Activated CD4-positive, alpha-beta T cell treated with anti-CD3 and anti-CD28 coated beads for 36 hours (primary cell): ENCODE measurements at places on chromosomes 12 and 14. TPM values are rescaled to one million over a fixed set of nuclear protein-coding genes. Genes with fewer than 3 reads are reported as not detected.

DNA sequence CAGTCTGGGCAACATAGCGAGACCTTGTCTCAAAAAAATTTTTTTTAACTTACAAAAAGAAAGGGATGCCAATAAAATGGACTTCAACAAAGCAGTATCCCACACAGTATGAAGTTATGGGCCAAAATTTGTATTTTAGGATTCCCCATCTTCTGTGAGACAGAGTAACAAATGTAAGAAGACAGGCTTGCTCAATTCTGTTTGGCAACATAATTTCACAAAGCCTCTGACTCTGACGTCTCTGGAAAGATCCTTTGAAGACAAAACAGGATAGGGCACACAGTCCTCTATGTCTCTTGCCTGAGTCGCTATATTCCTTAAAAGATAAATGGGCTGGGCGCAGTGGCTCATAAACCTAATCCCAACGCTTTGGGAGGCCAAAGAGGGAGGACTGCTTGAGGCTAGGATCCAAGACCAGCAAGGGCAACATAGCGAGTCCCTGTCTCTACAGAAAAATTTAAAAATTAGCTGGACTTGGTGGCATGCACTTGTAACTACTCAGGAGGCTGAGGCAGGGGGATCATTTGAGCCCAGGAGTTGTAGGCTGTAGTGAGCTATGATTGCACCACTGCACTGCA lies 1.1 kb upstream of the HOMEZ start:
- no peak for DNase-seq

DNA sequence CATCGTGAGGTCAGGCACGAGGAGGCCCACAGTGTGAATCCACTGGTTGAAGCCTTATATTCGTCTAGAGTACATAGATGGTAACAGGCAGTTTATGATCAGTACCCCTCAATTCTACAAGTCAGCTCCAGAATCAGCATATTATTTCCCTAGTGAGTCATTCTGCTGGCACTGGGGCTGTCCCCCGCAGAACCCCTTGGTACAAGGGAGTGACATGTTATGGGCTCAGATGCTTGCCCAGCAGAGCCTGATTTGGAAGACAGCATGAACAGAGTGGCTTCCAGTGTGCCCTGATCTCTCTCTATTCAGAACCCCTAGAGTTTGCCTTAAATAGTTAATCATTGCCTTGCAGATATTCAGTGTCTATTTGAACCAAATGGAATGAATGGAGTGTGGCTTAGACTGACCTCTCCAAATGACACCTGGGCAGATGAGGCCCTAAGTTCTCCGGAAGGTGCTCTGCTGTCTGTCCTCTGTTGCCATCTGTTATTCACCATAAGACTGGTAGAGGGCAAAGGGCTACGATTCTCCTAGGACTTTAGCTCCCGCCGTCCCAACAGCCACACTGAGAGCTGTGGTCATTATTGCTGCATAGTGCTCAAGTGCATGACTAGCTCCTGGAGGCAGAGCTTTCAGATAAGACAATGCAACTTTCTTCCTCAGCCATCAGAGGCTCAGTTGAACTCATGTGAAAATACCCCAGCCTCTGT lies 41.1 kb downstream of the CACNA2D4 start:
- DNase-seq: peak; percentile 13

GRCh38 chr14:100558966-100559365 lies 28.3 kb downstream of the BEGAIN start:
- no peak for DNase-seq

DNA sequence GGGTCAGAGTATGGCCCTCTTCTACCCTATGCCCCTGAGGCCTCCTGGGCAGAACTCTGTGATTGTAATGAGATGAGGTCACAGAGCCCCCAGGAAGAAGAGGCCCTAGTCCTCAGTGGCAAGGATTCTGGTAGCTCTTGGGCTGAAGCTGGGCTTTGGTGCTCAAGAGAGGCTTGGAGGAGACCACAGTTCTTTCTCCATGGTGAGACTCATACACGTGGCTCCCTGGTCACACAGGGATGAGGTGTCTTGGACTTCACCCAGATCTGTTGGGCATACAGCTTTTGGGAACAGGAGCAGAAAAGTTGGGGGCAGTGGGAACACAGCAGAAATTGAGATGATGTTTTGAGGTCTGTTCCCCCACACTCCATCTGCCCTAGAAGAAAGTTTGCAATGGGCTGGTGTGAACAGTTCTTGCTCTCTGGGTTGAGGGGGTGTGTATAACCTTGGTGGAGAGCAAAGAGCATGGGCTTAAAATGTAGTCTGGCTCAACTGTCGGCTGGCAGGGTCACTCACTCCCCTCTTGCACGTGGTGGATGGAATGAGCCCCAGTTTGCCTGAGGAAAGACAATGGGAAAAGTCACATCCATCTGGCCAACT lies at the start of gene KRT86:
KRT86 (plus strand) TSS at position 125 of the 600 bp plus-strand sequence. CDS start 27,272 bp downstream, outside the sequence.
- no peak for DNase-seq

GRCh38 chr14:104769324-104770071 lies 16.6 kb downstream of the SIVA1 start:
- DNase-seq: no peak

DNA sequence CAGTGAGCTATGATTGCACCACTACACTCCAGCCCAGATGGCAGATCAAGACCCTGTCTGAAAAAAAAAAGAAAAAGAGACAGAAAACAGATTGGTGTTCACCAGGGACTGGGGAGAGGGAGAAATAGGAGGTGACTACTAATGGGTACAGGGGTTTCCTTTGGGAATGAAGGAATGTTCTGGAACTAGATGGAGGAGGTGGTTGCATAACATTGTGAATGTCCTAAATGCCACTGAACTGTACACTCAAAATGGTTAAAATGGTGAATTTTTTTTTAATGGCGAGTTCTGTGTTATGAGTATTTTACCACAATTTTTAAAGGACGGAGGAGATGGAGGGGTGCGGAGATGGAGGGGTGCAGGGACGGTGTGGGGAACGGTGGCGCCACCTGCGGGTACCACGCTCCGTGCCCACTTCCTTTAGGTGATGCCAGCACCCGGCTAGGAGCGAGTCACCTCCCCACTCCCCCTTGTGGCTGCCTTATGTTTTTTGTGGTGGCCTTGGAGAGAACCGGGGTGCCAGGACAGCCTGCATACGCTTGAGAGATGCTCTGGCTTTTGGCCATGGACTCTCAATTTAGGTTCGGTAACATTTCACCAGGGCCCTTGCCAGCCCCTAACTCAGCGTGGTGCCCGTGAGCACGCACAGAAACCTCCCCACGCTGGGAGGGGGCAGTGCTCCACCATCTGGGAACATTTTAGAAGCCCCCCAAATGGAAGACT lies 16.1 kb downstream of the UBC start:
- DNase-seq: peak; percentile 89

DNA sequence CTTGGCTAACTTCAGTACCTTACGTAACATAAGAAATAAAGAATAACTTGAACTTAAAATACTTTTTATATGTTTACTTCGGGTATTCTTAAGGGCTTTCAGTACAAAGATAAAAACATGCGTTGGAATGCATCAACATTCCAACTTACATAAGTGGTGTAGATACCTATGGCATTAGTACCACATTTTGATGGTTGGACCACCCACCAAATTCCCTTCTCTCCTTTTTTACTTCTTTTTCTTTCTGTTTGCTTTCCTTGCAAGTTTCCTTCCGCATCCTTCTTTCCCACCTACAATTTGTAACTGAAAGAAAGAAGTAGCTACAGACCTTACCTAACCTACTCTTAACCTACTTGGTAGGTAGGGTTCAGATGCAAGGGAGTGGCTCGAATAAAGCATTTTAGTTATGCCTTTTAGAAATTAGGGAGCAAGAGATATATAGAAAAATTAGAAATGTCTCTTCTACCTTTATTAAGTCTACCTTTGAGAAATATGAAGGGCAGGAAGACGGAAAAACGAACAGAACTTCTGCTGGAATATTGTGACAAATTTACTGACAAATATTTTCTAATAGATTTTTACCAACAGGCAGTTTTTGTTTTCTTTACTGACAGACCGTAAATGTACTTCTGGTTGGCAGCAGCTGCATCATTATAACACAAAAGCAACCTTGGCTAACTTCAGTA lies 2.1 kb upstream of the ARHGAP5 start:
- DNase-seq: no peak

- DNase-seq: no peak
Measured at GRCh38 chr14:50417853-50418252, 21.2 kb upstream of the CDKL1 start.

DNA sequence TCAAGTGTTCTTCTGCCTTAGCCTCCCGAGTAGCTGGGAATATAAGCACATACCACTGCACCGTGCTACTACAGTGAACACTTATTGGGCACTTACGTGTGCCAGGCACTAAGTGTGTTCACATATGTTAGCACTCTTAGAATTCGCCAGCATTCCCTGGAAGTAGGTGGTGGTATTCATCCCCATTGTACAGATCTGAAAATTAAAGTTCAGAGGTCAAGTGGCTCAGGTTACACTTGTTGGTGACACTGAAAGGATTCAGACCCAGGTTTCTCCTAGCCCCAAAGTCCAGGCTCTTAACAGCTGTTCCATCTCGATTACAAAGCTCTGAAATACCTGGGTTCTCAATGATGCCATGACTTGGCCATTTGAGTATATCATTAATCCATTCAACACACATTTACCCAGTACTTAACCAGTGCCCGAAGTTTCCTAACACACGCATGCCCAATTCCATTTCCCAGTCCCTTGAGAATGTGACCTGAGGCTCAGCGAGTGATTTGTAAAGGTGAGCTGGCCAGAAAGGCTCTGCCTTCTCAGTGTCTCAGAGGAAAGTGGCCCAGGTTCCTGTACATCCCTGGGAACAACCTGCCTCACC lies 4.8 kb downstream of the MVK start:
- no peak for DNase-seq

- DNase-seq: no peak
Measured at GRCh38 chr14:64737391-64738280, 33.4 kb downstream of the PLEKHG3 start.

- DNase-seq: peak; percentile 75
Measured at GRCh38 chr12:56593909-56594621, 36.1 kb downstream of the BAZ2A start.

GRCh38 chr12:109099431-109100020 lies 2.1 kb downstream of the UNG start:
- DNase-seq: no peak

GRCh38 chr12:56420411-56420810 lies 28.8 kb downstream of the TIMELESS start:
- DNase-seq: no peak

DNA sequence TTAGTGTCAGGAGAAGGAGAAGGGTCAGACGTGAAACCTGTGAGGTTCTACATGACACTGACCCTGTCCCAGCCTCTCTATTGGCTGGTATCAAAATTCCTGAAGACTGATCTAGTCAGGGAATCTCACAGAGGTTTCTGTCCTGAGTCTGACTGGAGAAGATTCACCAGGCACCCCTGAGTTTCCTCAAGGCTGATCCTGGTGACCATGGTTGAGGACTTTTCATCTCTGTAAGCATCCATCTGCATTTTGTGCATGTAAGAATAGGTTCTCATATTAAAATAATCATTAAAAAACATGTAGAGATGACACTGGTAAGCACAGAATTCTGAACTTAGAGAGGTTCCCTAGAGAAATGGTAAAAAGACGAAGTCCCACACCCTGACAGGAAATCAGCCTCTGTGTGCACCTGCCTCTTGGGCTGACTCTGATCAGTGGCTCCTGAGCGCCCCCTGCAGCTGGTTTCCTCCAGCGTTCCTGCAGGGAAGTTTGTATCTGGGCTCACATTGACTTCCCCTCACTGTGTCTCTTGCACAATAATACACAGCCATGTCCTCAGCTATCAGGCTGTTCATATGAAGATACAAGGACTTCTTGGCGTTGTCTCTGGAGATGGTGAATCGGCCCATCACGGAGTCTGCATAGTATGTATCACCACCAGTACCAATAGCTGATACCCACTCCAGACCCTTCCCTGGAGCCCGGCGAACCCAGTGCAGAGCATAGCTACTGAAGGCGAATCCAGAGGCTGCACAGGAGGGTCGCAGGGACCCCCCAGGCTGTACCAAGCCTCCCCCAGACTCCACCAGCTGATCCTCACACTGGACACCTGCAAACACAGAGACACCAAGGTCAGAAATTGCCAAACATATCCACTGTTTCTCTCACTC lies 991.9 kb downstream of the TMEM121 start:
- DNase-seq: peak; percentile 92

DNA sequence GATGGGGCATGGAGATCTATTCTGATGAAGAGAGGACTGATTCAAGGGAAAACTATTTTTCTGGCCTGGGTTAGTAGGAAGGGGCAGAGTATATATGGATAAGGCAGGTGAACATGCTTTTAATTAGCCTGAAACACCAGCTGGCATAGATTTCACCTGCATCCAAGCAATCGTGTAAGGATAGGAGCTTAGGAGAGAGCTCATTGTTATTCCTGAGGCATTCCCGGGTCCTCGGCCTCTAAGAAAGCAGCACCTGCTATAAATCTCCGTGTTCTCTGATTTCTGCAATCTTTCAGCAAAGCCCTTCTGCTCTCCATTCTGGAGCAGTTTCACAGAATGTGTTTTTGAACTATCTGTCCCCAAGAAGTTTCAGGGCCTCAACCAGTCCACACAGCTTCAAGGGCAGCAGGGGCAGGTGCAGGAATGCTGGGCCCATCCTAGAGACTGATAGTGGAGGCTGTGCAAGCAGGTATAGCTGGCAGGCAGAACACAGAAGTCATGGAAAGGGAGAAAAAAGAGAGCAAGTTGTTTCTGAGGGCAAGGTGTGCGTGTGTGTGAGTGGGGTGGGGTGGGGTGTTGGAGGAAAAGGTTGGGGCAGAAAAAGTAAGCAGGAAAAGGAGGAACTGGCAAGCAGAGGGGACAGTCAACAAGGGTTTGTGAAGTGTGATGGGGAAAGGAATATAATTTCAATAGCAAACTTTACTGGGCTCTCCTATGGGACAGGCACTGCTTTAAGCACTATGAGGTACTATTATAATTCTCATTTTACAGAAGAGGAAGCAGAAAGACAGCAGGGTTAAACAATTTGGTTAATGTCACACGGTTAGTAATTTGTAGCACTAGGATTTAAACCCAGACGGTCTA lies 203.7 kb upstream of the SSTR1 start:
- no peak for DNase-seq

CHGA gene
- total RNA-seq: not detected

METTL25 gene
- total RNA-seq: 5.3 TPM

GLIPR1L1 gene
- not detected for total RNA-seq

ASPG gene
- total RNA-seq: not detected

RHOJ gene
- not detected for total RNA-seq
